NCI-H1092 treated with DMSO at 0.1 percent for 48 hours (cell line): ENCODE measurements at places on chromosomes 6 and 20.

- DNase-seq = no peak
Observed at GRCh38 chr20:34547844-34548613, 10.5 kb upstream of the MAP1LC3A start.

- DNase-seq = no peak
Observed at GRCh38 chr6:30463651-30464618, 25.4 kb upstream of the HLA-E start.

DNA sequence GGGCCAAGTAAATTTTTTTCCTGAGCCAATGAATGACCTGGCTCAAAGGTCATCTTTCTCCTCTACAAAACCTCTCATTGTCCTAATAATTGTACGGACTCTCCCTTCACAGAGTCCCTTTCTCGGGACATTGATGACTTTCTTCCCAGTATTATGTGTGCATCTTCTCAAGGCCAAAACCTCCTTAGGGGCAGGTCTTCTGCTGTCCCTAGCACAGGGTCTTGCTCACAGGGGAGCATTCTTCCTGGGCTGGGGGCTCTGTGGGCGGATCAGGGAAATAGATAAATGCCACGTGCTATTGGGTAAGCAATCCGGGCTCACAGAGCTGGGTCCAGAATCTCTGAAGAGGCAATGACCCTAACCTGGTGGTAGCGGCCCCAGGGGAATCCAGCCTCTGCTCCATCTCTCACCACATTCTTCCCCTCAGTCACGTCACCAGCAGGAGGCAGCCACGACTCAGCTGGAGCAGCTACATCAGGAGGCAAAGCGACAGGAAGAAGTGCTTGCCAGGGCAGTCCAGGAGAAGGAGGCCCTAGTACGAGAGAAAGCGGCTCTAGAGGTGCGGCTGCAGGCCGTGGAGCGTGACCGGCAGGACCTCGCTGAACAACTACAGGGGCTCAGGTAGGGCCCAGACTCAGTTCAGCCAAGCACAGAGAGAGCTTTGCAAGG, 23.5 kb downstream of the CEP250 start:
- no peak for DNase-seq

GRCh38 chr6:162618448-162619002, 109.0 kb downstream of the PRKN start:
- no peak for DNase-seq

- no peak for DNase-seq
Observed at GRCh38 chr6:15755526-15755925, 92.7 kb upstream of the DTNBP1 start.

GRCh38 chr6:15588971-15589634, 73.7 kb downstream of the DTNBP1 start:
- DNase-seq = no peak

GRCh38 chr20:46089167-46089416, 670 bp downstream of the NCOA5 start:
- peak; percentile 72 for DNase-seq

DNA sequence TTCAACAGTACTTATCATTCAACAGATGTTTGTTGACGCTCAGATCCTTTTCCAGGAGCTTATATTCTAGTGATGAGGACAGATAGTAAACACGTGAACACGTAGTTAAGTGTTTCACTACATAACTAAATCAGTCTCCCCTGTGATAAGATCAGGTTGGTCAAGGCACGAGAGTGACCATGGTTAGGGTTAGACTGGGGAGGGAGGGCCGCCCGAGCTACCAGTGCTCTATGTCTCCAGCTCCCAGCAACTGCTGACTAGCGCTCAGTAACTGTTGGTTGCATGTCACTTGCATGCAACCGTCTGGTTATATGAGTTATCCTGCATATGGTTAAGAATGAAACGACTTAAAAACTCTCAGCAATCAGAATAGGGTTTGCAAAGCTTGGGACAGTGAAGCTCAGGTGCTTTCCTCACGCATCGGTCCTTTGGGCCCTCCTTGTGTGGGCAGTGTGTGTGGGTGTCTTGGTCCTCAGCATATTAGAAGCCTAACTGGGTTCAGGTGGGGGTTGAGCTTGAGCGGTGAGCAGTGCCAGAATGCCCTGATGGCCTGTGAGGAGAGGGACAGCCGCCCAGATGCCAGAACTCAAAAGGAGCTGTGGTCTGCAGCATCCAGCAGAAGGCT, 120.8 kb downstream of the ARID1B start:
- DNase-seq = no peak

- peak; percentile 25 for DNase-seq
Observed at GRCh38 chr6:147205690-147206600, 1.7 kb downstream of the STXBP5 start.
